ENCODE measurements at places on chromosomes 4 and X.
A peak's percentile ranks its signal among the peaks of the same experiment; 100 is the strongest.

- DNase-seq: no peak
- no peak overlapping the region for H3K27ac ChIP-seq
- peaks cover 6% of the 10 kb centered on the region for H3K4me1 ChIP-seq
- H3K4me3 ChIP-seq: no peak overlapping the region
These were observed 27.7 kb downstream of the ATP7A start for GRCh38 chrX:77938083-77938680.

- no peak overlapping the region for H3K27ac ChIP-seq
- H3K4me3 ChIP-seq: no peak overlapping the region
- no peaks in the 10 kb centered on the region for H3K27me3 ChIP-seq
- H3K4me1 ChIP-seq: no peaks in the 10 kb centered on the region
- no peak for DNase-seq
These were observed 64.2 kb upstream of the DIPK2B start for GRCh38 chrX:45264865-45265264.

- H3K27me3 ChIP-seq: no peaks in the 10 kb centered on the region
- peak overlapping the region; percentile 82 for H3K27ac ChIP-seq
These were observed 164.0 kb upstream of the RASGEF1B start for GRCh38 chr4:81635739-81636138.

DNA sequence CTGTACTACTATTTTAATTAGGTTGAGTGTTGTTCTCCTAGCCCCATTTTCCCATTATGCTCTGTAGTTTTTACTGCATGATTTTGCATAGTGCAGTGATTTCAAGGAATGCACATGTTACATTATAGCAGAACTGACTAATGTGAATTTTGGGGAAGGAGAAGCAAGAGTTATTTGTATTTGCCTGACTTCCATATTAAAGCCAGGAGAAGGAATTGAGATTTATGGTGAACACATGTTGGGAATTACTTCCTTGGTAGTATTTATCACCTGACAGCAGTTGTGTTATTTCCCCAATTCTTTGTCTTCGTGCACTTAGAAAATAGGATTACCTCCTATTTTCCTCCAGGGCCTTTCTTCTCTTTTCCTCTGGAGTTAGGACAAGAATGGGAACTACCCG, 3.2 kb downstream of the TMEM144 start:
- H3K4me1 ChIP-seq: peaks cover 14% of the 10 kb centered on the region
- peaks cover 13% of the 10 kb centered on the region for H3K27me3 ChIP-seq
- H3K4me3 ChIP-seq: no peak overlapping the region

- no peaks in the 10 kb centered on the region for H3K27me3 ChIP-seq
- H3K27ac ChIP-seq: no peak overlapping the region
- peak overlapping the region; percentile 17 for H3K4me3 ChIP-seq
These were observed 70.7 kb upstream of the PPP3CA start for GRCh38 chr4:101418055-101418454.

DNA sequence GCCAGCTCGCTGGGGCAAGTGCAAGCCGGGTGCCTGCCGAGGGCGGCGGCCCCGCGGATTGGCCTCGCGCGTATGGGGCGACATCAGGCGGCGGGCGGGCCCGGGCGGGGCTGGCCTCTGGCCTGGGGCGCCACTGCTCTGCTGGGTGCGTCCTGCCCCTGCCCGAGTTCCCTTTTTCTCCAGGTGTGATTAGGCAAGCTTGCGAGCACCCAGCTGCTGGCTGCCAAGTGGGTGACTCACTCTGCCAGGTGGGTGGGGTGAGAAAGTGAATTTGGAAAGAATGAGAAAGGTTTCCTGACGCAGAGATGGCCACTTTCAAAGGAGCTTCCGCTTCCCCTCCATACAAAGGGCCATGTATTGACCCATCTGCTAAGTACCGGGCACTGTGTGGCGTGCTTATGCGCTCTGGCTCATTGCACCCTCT, 32.5 kb downstream of the FGFBP1 start:
- no peaks in the 10 kb centered on the region for H3K36me3 ChIP-seq
- no peaks in the 10 kb centered on the region for H3K4me1 ChIP-seq
- DNase-seq: no peak
- peaks cover 9% of the 10 kb centered on the region for H3K27me3 ChIP-seq

Data from activated B cell treated with CpG ODN at 0.5 μM for 24 hours (primary cell).